ENCODE measurements at places on chromosomes 16 and 17.
A peak's percentile ranks its signal among the peaks of the same experiment; 100 is the strongest.

DNA sequence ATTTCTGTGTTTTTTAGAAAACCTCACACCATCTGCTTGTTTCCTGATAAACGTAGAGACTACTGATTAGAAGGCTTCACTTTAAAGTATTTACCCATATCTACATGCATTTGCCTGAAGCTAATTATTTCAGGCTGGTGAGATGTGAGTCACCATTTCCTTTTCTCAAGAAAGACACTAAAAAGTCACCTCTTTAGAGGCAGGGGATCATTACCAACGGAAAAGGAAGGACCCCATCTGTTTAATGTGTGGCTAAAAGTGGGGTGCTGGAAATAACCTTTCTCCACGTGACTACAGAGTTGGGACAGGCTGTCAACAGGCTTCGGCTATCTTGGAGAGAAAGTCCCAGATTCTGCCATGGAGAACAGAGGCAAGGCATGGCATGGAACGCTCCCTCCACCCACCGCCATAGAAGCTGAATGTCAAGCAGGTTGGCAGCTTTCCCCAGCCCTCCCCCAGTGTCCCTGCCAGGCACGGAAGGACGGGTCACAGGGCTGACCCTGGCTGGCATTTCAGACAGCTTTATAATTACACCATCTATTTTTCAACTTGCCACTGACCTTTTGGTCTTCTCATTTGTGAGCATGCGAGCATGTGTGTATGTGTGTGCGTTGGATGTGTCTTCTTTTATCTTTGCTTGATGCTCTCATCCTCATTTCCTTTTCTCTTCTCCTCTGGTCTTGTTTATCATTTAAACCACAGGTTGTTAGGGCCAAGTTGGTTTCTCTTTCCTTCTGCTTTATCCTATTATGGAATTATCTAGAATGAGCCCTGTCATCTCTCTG is 157.0 kb downstream of the CPPED1 start:
- H3K4me3 ChIP-seq = no peak overlapping the region
- H3K27me3 ChIP-seq = peaks cover 2% of the 10 kb centered on the region
- DNase-seq = no peak
- no peaks in the 10 kb centered on the region for H3K36me3 ChIP-seq
- no peaks in the 10 kb centered on the region for H3K4me1 ChIP-seq

DNA sequence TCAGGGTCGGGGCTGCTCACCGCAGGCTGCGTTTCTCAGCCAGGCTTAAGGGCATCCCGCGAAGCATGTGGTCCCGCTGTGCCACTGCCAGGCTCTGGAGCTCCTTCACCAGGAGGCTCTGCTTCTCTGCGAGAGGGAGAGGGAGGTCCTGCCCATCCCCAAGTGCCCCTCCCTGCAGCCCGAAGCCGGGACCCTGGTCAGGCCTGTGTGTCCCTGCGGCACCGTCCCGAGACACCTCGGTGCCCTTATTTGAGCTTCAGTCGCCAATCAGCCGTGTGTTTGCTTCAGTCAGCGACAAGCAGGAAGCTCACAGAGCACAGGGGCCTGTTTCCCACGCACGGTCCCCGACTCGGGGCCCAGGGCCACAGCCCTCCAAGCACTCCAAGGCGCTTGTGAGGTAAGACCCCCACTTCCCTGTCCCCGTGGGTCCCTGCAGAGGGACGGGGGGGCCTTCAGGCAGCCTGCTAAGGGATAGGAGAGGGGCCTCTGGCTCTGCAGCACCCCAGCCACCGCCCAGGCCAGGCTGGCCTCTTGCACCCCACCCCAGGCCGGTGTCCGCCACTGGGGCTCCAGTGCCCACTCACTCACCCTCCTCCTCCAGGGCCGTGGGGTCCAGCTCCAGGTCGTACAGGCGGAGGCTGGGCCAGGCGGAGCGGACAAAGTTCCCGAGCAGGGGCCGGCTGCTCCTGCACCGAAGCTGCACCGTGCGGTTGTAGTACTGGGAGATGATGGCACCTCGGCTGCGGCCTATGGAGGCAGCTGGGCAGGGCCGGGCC is 3.2 kb downstream of the TMC6 start:
- H3K27ac ChIP-seq = no peak overlapping the region
- H3K36me3 ChIP-seq = peaks cover 14% of the 10 kb centered on the region
- DNase-seq = no peak
- no peak overlapping the region for H3K4me3 ChIP-seq
- H3K4me1 ChIP-seq = peaks cover 17% of the 10 kb centered on the region
- H3K27me3 ChIP-seq = no peaks in the 10 kb centered on the region

- no peaks in the 10 kb centered on the region for H3K36me3 ChIP-seq
- DNase-seq = no peak
- no peaks in the 10 kb centered on the region for H3K27me3 ChIP-seq
- H3K4me3 ChIP-seq = no peak overlapping the region
- no peaks in the 10 kb centered on the region for H3K4me1 ChIP-seq
- H3K27ac ChIP-seq = no peak overlapping the region
These were observed 190.2 kb upstream of the KCNJ16 start for GRCh38 chr17:69884846-69885245.

DNA sequence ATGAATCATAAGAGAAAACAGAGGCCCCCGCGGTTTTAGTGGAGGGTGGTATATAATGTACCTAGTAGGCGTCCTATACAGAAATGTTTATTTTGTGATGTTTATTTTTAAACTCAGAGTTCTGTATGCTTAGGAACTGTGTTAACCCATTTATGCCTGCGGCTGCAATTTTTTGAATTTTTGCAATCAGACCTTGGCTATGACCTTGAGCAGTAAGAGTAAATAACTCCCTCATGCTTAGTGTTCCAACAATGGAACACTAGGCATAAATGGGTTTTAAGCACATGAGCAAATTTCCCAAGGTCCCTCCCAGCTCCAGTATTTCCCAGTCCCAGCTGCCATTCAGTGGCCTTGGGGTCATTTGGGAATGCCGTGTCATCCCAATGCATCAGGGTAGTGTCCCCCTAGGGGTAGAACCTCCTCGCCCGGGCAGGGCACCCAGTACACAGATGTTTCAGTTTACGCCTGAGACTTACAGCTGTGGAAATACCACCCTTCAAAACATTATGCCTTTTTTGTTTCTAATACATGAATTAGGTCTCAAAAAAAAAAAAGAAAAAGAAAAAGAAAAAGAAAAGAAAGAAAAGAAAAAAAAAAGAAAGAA is 605.8 kb upstream of the CDH11 start:
- peaks cover 49% of the 10 kb centered on the region for H3K4me1 ChIP-seq
- no peak overlapping the region for H3K4me3 ChIP-seq
- peak overlapping the region; percentile 78 for H3K27ac ChIP-seq
- H3K27me3 ChIP-seq = peaks cover 3% of the 10 kb centered on the region

- no peak for DNase-seq
- H3K4me1 ChIP-seq = peaks cover 25% of the 10 kb centered on the region
- H3K36me3 ChIP-seq = no peaks in the 10 kb centered on the region
- H3K27ac ChIP-seq = no peak overlapping the region
These were observed 401.4 kb upstream of the C16orf82 start for GRCh38 chr16:26665166-26665939.

DNA sequence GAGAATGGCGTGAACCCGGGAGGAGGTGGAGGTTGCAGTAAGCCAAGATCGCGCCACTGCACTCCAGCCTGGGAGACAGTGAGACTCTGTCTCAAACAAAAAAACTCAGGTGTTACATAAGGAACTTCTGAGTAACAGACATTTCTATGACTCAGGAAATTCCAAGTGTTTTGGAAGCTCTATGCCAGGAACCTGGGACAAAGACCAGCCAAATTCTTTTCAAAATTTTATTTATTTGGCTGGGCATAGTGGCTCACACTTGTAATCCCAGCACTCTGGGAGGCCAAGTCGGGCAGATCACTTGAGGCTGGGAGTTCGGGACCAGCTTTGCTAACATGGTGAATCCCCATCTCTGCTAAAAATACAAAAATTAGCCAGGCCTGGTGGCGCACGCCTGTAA is 5.2 kb upstream of the SH2B1 start:
- no peaks in the 10 kb centered on the region for H3K27me3 ChIP-seq
- DNase-seq = no peak
- no peak overlapping the region for H3K4me3 ChIP-seq
- no peak overlapping the region for H3K27ac ChIP-seq
- no peaks in the 10 kb centered on the region for H3K36me3 ChIP-seq

Data from WTC11 (cell line).